ENCODE measurements at places on chromosomes 5 and 9.

DNA sequence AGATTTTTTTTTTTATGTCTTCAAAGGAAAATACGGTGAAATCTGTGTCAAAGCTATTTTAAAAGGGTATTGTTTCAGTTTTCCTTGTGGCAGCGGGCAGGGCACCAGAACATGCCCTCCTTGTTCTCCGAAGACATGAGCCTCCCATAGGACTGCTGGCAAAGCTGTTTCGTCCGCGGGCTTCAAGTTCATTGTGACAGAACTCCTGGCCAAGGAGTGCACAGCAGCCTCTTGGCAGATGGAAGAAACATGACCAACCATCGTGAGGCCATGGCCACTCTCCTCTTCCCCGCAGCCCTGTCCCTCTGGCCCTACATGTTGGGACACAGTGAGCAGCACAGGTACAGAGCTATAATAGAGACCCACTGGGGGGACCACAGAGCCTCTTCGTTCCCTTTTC lies 99.5 kb downstream of the AOPEP start:
- no peak for DNase-seq

GRCh38 chr5:143135832-143136551 lies 267.5 kb downstream of the NR3C1 start:
- DNase-seq, result no peak

- DNase-seq, result no peak
These were observed 142.9 kb downstream of the SLCO4C1 start for GRCh38 chr5:102153003-102153759.

DNA sequence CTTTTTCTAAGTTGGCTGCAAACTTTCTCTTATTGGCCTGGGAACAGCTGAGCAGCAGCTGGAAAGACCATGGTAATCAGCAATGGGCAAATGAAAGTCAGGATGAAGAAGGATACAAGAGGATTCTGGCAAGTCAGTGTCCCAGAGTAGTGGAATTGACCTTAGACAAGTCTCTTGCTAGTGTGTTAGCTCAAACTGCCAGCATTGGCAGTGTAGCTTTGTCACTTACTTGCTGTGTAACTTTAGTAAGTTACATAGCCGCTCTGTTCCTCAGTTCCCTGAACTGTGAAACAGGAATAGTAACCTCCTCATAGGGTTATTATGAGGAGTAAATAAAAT lies 3.6 kb downstream of the ALDH1A1 start:
- no peak for DNase-seq

DNA sequence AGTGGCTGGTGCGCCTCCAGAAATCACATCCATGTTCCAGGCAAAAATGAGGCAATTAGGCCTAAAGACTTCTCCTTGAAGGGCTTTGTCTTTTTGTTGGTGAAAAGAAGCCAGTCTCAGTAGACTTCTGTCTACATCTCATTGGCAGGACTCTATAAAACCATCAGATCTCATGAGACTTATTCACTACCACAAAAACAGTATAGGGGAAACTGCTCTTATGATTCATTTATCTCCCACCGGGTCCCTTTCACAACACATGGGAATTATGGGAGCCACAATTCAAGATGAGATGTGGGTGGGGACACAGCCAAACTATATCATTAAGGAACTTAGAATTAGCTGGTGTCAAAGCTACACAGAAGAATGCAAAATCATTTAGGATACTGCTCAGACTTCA lies 77.7 kb upstream of the SNX2 start:
- DNase-seq, result no peak

DNA sequence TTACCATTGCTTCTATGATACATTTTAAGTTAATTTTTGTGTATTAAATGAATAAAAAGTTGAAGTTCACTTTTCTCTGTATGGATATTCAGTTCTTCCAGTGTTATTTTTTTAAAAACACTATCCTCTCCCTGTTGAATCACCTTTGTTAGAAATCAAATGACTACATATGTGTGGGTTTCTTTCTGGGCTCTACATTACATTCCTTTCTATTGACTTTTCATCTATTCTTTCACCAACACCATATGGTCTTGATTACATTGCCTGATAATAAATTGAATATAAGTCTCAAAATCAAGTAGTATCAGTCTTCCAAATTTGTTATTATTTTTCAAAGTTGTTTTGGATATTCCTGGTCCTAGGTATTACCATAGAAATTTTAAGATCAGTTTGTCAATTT lies 7.3 kb upstream of the RASEF start:
- no peak for DNase-seq

GRCh38 chr9:83508067-83508466 lies 30.1 kb downstream of the FRMD3 start:
- no peak for DNase-seq

DNA sequence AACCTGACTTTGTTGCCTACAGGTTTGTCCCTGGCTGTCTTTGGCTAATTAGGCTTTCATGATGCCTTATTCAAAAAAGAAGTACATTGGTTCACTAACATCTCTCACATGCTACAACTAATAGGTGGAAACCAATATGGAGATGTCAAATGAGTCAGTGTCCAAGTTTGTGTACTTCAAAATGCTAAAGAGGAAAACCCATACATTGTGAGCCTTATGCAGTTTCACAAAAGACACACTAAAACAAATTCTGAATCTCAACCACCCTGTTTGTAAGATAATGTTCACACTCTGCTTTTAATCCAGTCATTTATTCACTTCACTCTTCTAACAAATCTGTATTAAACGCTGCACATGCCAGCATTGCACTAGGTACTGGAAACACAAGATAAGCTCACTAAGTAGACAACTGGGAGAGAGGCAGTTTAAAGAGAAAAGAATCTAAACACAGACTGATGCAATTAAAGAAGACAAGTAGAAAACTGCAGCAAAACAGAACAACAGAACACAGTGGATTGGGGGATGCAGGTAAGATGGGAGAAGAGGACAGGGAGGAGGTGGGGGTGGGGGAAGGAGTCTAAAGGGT lies 104.1 kb downstream of the DROSHA start:
- no peak for DNase-seq

DNA sequence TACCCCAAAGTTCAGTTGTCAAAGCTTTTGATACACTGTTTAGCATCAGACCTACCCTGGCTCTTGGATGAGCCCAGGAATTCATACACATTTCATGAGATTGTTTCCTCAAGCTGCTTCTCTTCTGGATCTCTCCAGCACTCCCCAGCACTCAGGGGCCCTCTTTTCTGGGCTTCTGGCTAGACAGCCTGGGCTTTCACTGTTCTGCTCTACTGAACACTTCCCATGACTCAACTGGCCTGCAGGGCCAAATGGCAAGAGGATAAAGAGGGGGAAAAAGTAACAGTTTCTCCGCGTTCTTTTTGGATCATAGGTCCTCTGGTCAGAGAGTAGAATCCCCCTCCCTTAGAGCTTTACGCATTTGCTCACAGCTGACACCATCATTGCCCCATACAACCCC lies 20.9 kb upstream of the LURAP1L start:
- no peak for DNase-seq

DNA sequence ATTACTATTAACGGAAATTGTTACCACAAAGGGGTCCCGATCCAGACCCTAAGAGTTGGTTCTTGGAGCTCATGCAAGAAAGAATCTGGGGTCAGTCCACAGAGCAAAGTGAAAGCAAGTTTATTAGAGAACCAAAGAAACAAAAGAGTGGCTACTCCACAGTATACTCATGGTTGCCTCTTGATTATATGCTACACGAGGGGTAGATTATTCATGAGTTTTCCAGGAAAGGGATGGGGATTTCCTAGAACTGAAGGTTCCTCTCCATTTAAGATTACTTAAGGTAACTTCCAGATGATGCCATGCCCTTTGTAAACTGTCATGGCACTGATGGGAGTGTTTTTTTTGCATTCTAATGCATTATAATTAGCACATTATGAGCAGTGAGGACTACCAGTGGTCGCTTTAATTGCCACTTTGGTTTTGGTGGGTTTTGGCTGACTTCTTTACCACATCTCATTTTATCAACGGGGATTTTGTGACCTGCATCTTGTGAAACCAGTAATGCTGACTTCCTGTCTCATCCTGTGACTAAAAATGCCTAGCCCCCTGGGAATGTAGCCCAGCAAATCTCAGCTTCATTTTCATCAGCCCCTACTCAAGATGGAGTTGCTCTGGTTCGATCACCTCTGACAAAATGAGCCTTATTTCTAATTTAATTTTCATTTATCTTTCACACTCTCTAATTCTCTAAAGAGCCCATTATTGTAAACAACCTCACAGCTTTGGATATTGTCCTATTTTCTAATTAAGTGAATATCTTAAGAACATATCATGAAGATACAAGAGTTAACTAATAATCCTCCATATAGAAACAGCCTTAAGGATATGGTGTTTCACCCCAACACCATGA lies 336.3 kb downstream of the RASEF start:
- no peak for DNase-seq

GRCh38 chr5:69213513-69214215 lies 21.0 kb upstream of the CDK7 start:
- DNase-seq, result peak; percentile 26

DNA sequence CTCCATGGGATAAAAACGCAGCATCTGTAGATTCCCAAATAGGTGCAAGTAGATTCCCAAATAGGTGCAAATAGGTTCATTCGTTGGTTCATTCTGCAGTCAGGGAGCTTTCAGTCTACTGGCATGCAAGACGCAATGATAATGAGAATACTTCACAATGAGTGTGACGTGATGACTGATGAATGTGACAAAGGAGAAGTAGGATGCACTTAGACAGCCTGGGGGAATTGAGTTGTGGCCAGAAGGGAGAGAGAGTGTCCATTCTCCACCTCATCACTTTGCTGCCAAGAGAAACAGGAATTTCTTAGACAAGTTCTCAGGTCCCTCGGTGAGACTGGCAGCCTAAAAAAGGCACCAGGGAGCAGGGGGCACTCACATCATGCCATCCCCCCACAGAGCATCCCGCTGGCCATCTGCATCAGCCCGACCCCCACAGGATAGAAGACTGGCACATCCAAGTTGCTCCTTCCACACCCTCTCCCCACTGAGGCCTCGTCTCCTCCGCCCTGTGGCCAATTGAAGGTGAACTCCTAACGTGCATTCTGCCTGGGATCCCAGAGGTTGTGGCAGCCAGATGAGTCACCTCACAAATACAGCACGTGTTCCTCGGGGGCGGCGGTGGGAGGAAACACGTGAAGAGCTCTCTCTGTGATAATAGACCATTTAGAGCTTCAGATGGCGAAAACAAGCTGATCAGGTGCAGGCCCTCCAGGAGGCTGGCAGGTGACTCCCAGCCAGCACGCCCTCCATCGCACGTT lies 19.9 kb upstream of the KCNIP1 start:
- no peak for DNase-seq

DNA sequence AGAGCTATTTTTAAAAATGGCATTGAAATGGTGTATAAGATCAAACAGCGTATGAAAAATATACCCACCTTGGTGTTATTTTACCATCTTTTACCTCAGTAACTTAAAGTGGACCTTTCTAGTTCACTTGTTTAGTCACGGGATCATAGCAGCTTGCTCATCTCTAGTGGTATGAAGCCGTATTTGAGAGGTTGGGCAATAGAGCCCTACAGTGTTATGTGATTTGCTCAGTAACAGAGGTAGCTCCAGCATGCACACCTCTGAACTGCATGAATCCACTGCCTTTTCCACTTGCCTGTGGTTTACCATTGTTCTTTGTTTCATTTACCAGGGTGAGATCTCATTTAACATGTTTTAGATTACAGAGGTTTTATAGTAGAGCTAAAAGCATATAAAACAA lies 134.4 kb downstream of the ATG10 start:
- no peak for DNase-seq

- DNase-seq, result no peak
These were observed 1400.7 kb downstream of the CDH12 start for GRCh38 chr5:21452449-21452848.

GRCh38 chr9:4114569-4115505 lies 185.0 kb downstream of the GLIS3 start:
- DNase-seq, result no peak

- no peak for DNase-seq
These were observed 45.7 kb upstream of the PANK3 start for GRCh38 chr5:168624850-168625364.

DNA sequence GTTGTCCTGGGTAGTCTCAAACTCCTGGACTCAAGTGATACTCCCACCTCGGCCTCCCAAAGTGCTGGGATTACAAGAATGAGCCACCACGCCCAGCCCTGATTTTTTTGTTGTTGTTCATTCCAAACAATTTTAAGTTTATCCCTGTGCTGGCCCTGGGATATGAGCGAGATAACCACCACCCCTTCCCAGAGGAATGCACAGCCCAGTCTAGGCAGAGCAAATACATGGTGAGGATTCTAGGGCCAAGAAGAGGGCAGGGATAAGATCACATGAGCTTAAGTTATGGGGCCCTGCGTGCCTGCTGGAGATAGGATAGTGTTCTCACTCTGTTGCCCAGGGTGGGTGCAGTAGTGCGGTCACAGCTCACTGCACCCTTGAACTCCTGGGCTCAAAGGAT lies 21.0 kb upstream of the TOR1B start:
- no peak for DNase-seq

- peak; percentile 47 for DNase-seq
These were observed 53.4 kb downstream of the TENT4A start for GRCh38 chr5:6766604-6767093.

- no peak for DNase-seq
These were observed 76.3 kb downstream of the ERMP1 start for GRCh38 chr9:5756633-5757032.

- DNase-seq, result no peak
These were observed 157.8 kb upstream of the RASEF start for GRCh38 chr9:83220730-83221129.

- DNase-seq, result no peak
These were observed 510.0 kb downstream of the GADD45G start for GRCh38 chr9:90114641-90115425.

Data from hematopoietic multipotent progenitor cell treated with erythropoietin and hydrocortisone succinate and interleukin-3 and kit ligand, for 15 days (in vitro differentiated cells).